T-helper 2 cell treated with Interferon-gamma antibody and Interleukin-4, amounts not matched to agents 5 μg/mL and 100 μg/mL, for 36 hours (primary cell): ENCODE measurements at places on chromosomes 1 and 21.

DNA sequence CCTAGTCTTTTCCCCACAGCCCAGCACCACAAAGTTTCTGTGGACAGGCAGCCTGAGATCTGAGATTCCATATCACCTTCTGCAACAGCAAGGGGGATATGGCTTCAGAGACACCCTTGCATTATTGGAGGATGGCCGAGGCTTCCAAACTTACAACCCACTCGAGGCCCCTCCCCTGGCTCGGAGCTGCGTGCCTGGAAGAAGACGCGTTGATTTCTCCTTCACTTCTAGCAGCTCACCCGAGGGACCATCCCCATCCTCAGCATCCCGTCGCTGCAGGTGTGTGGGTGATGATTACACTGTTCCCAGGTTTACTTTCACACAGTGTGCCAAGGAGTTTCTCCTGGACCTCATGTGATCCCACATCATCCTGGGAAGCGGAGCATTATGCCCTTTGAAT is 277.9 kb downstream of the MATN1 start:
- DNase-seq, result no peak

DNA sequence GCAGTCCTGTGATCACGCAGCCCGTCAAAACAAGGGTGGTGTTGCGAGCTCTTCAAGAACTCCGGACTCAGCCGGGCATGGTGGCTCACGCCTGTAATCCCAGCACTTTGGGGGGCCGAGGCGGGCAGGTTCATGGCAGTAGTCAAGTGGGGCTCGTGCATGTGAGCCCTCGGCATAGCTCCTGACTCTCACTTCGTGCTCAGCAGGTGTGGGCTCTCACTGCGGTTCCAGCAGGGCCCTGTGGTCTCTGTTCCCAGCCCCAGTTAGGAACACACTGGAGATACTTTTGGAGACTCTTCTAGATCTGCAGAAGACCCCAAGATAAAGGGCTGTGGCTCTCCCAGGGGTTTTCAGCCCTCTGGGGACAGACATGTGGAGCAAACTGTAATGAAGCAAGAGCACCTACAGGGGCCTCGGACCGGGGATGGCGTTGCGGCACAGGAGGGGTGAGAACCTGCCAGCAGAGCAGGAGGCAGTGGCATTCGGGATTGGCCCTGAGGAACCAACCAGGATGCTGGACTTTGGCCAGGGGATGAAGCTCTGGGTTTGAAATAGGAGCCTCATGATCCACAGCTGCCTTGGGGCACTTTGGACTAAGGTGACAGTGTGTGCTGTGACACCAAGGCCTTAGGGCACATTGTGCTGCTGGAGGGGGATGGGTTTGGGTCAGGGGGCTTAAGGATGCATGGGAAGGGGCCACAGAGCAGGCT is 443.2 kb downstream of the CAMTA1 start:
- DNase-seq, result no peak

DNA sequence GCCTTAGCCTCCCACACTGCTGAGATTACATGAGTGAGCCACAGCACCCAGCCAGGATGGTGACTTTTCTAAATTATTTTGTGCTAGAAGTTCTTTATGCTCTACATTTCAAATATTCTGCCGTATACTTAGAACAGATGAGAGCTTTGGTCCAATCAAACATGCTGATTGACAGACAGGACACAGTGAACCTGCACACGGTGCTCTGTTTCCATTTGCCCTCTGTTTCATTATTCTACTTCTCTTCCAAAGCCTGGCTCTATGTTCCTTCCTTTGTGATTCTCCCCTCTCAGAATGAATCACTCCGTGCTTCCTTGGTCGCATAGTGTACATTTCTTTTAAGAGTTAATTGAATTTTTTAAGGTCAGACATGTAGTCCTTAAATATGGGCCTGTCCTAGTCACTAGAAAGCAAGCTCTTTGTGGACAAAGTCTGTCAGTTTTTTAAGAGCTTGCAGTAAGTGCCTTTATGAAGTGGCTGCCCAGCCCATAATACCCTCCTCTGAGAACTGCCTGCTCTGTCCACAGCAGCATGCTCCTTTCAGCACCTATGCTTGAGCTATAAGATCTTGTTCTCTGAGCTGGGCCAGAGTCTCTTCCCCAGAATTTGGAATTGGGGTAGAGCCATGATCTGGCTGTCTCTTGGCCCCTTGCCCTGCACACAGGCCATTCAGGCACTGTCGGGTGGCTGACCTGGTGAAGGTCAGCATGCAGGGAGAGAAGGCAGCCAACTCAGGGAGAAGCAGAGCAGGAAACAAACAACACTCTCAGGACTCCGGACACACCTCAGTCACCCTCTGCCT is 66.8 kb upstream of the SLC44A3 start:
- no peak for DNase-seq

DNA sequence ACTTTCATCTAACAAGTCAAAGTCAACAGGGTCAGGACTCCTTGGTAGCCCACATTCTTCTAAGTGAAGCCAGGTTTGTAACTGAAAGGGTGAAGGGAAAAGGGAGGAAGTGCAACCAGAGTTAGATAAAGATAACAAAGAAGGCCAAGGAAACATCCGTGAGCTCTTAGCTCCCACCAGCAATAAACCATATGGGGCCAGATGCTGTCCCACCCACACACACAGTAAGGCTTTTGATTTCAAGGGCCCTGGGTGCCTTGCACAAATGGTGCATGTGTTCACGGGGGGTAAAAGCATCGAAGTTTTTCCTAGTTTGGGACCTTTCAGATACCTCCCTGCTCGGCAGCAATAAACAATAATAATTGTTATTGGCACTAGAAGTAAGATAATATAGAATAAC is 5.1 kb upstream of the TIAM1 start:
- no peak for DNase-seq

GRCh38 chr1:232845406-232845955 is 40.3 kb downstream of the MAP10 start:
- DNase-seq, result no peak

- no peak for DNase-seq
These were observed 12.5 kb downstream of the PSMB4 start for GRCh38 chr1:151411884-151412283.

GRCh38 chr1:235635938-235636662 is 13.5 kb downstream of the GNG4 start:
- DNase-seq, result no peak

DNA sequence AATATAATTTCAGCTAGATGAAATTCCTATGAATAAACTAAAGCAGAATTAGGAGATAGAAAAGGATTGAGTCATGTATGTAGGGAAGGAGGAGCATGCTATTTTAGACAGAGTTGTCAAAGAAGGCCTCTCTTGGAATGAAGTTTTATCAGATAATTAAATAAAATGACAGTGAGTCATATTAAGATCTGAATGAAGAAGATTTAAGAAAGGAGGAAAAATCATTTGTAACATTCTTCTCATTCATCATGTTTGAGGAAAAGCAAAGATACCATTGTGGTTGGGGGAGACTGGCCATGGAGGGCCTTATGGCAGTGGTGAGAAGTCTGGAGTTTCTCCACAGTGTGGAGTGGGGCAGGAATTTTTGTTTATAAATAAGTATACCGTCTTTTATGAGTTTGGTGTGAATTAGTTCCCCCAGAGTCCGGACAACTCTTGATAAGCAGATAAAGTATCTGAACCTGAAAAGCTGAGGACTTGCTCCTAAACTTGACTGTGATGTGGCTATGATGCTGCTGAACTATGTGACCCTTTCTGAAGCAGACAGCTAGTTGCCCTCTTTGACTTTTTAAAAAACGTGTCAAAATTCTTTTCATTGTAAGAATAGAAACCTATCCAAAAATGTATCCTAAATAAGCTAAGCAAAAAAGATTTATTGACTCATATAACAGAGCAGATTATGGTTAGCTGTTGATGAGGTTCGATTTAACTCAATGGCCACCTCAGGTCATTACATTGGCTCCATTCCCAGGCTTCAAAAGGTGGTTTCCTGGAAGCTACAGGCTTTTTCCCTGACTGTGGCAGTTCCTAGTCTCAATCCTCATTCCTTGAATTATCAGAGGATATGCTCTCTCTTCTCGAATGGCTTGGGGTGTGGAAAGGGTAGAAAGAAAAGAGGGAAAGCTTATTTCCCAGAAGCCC is 90.8 kb downstream of the LHX9 start:
- DNase-seq, result no peak

DNA sequence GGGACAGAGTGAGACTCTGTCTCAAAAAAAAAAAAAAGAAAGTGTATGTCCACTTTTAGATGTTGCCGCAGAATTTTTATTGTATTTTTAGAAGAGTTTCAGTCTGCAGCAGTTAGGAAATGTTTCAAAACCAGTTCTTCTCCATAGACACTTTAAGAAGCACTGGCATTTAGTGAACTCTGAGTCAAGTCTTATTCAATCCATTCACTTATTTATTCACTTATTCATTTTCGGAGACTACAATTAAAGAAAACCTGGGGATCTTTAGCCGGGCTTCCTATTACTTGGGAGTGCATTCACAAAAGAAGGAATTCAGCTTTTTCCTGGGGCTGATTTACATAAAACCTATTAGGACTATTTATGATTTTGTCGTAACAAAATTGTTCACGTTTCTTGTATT is 12.3 kb downstream of the RCAN3 start:
- no peak for DNase-seq

DNA sequence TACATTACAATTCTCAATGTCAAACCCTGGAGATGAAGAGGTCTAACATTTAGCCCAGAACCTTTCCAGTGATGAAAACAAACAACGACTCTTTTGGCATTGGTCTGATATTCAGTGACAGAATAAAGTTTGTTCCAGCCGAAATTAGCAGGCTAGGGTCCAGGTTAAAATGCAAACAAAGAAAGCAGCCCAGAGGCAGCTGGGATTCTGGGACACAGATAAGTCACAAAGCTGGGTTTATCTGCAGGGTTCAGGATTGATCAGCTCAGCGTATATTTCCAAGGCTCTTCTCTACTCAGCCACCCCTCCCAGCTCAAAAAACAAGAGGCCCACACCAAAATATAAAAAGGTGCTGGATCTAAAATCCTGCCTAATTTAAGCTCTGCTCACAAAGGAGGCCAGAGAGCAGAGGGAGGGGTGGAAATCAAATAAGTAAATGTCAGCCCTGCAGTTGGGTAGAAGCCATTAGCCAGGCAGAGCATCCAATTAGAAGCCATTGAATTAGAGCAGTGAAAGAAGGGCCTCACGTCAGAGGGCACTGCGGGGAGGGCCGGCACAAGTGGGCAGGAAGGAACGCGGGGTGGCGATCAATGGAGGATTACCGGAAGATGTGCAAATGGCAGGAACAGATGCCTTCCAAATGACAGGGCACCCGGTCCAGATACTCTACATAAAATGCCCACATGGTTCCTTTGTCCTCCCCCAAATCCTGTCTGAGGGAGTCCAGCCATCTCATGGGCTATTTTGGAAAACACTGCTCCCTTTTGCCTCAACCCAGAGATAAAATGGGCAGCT is 3.2 kb upstream of the KLHDC8A start:
- no peak for DNase-seq

DNA sequence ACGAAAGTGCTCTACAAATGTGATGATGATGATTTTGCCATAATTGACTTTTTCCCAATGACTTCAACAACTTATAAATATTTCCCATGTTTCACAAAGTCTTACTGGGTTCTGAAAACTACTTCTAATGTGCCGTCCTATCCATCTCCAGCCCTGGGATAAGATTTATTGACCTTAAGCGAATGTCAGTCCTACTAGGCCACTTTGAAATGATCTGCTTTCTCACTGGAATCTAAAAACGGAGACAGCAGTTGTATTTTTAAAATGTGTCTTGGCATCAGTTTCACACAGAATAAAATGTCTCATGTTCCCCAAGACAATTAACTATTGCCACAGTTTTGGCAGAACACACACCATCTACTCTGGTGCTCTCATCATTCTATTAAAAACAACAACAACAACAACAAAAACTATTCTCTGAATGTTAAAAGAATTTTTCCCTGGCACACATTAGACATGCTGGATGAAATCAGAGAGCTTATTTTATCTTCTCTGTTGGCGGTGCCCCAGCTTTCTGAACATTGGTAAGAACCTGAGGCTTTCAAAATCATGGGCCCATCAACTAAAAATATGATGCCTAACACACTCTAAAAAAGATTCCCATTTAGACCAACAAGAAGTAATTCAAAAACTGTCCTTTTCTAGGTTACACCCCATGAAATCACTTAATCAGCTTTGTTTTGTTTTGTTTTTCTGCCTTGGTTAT is 23.1 kb upstream of the DNASE2B start:
- DNase-seq, result no peak

GRCh38 chr21:40938611-40939010 is 91.7 kb upstream of the DSCAM start:
- DNase-seq, result no peak

- no peak for DNase-seq
These were observed 161.6 kb upstream of the KCNJ15 start for GRCh38 chr21:38095220-38095619.

DNA sequence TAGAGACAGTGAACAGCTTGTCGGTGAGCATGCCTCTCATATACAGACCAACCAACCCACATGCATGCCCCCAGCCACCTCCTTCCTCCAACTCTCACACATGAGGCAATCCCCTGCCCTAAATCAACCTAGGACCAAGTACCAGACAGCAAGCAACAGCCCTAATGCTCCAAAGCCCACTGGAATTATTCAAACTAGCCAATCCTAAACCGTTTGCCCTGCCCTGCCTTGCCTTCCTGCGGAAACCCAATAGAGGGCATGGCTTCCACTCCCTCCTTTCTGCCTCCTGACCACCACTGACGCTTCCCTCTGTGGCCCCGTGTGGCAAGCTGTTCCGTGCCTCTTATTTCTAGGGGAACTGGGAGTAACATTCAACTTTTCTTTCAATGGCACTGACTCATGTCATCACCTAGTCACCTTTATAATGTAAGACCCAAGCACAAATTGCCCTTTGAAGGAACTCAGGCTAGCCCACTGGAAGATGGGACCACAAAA is 129.3 kb upstream of the GJB5 start:
- no peak for DNase-seq

GRCh38 chr1:25703671-25704266 is 87.2 kb downstream of the MAN1C1 start:
- DNase-seq, result no peak

DNA sequence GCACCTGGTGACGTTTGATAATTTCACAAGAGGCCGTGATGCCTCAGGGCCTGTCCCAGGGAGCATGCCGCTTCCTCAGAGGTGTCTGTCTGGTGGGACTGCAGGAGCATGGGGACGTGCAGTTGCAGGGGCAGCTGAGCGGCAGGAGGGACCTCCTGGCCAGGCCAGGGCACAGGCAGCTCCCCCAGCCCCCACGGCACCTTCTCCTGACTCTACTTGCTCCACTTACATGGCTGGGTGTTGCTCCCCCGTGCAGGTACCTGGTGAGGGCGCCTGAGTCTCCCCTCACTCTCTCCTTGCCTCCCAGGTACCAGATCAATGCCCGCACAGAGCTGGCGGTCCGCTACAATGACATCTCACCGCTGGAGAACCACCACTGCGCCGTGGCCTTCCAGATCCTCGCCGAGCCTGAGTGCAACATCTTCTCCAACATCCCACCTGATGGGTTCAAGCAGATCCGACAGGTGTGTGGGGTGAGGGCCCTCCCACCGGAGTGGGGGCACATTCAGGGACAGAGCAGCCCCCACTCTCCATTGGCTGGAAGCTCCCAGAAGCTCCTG is 108.4 kb downstream of the PDE9A start:
- no peak for DNase-seq

DNA sequence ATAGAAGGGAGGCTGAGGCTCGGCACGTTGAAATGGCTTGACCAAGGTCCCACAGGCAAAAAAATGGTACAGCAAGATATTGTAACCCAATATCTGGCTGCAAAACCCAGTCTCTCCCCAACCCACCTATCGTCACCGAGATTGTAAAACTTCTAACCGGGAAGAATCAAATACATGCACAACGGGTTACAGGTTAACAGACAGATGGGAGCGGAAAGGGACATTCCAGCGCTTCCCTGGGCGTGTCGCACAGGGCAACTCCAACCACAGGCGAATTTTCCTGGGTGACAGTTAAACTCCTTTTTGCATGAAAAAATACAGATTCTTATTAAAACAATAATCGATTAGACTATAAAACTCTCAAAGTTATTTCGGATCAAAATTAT is 31.8 kb upstream of the JUN start:
- no peak for DNase-seq
